ENCODE measurements at places on chromosomes 1 and 21.

DNA sequence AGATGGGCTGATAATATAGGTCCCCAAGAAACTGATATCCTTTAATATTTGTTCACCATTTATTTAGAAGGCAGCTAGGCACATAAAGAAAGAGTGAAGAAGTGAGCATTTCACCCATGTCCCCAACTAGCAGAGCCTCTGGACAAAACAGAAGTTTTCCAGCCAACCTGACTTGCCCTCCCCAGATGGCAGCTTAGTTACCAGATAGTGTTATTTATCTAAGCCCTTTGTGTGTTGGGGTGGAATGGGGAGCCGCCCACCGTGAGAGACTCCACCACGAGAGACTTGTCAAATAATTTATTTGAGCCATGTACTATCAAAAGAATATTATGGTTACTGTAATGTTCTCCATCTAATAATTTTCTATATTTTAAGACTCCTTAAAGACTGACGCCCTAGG lies 54.9 kb upstream of the C1orf198 start:
- no peak for DNase-seq

DNA sequence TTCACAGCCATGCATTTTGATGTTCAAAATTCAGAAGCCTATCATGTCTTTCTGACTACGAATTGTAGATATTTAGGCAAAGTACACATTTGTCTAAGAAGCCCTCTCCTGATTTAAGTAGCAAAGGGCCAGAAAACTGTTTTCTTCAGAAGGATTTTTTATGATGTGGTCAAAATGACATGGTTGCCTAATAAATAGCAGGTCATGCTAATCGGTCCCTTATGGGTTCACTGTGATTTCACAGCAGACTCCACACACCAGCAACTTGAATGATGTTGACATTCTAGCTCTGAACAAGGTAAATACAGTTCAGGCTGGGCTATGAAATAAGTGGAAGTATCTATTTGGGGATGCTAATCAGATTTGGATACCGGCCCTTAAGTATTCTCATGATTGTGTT lies 178.7 kb upstream of the DPYD start:
- no peak for DNase-seq

DNA sequence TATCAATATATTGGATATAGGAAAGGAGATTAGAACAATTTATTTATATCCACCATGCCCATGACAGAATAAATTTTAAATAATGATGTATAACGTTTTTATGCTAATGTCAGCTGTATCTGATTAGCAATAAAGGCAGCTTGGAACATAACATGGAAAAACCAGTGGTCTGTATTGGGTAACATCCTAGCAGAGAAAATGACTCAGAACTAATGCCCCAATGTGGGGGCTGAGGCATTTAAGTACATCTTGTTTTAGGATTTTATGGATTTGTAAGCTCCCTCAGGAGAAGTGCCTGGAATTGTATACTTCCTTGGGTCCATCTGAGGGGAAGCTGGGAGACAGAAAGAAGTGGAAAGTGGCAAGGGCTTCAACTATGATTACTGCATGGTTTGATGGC lies 82.3 kb downstream of the HMCN1 start:
- no peak for DNase-seq

- no peak for DNase-seq
Measured at GRCh38 chr1:150256198-150256553, 1.4 kb upstream of the CA14 start.

- DNase-seq, result no peak
Measured at GRCh38 chr1:240232530-240232929, 140.8 kb downstream of the FMN2 start.

GRCh38 chr21:40577285-40578043 lies 269.5 kb downstream of the DSCAM start:
- no peak for DNase-seq

DNA sequence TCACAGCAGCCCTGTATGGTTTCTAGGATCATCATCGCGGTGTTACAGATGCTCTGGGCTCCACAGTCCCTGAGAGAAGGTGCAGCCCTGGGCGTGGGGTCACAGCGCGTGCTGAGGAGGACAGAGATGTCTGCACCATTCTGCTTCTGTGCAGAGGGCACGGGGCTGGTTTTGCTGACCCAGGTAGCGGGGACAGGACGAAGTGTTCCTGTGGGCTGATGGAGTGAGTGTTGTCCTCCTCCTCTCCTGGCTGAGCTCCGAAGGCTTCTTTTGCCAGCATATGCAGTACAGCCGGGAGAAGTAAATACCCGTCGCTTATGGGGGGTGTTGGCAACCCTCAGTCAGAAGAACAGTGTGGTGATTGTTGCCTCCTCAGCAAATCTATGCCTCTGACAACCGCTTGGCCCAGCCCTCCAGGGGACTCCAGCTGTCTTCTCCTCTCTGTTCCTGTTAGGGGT lies 101.5 kb downstream of the DDX20 start:
- DNase-seq, result no peak

- no peak for DNase-seq
Measured at GRCh38 chr1:112618114-112618720, 724 bp downstream of the ST7L start.
